Lower lobe of right lung (tissue), 2 donors: ENCODE measurements at places on chromosomes 16 and 17. TPM values are rescaled to one million over a fixed set of nuclear protein-coding genes. Genes with fewer than 3 reads are reported as not detected.

PAFAH1B1 gene
- total RNA-seq = 129 TPM

GRCh38 chr17:7742729-7743128, 25.2 kb downstream of the DNAH2 start:
- DNase-seq = no peak

GRCh38 chr17:50218071-50218759, 16.8 kb upstream of the COL1A1 start:
- no peak for DNase-seq

GRCh38 chr16:57030346-57030902, 41.1 kb downstream of the NLRC5 start:
- DNase-seq = no peak

KATNIP gene
- total RNA-seq = 32.9 TPM

GRCh38 chr16:8589900-8590688, at the start of gene TMEM114:
TMEM114 (minus strand) TSS chr16:8590511; CDS start chr16:8589838, 673 bp downstream.
- DNase-seq = no peak

GRCh38 chr16:48102083-48103008, 53.4 kb downstream of the ABCC12 start:
- no peak for DNase-seq

- DNase-seq = no peak
These were observed 114.1 kb downstream of the SPAG9 start for GRCh38 chr17:51006601-51007000.

DNA sequence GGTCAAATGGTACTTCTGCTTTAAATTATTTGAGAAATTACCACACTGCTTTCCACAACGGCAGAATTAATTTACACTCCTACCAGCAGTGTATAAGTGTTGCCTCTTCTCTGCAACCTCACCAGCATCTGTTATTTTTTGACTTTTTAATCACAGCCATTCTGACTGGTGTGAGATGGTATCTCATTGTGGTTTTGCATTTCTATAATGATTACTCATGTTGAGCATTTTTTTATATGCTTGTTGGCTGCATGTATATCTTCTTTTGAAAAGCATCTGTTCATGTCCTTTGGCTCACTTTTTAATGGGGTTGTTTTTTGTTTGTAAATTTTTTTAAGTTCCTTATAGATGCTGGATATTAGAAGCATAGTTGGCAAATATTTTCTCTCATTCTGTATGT, 446.7 kb downstream of the PMP22 start:
- DNase-seq = no peak

- no peak for DNase-seq
These were observed 28.2 kb downstream of the B9D1 start for GRCh38 chr17:19334331-19334730.

KRTAP2-1 gene
- not detected for total RNA-seq

GRCh38 chr17:78527345-78527744, 49.9 kb downstream of the DNAH17 start:
- DNase-seq = no peak

DNA sequence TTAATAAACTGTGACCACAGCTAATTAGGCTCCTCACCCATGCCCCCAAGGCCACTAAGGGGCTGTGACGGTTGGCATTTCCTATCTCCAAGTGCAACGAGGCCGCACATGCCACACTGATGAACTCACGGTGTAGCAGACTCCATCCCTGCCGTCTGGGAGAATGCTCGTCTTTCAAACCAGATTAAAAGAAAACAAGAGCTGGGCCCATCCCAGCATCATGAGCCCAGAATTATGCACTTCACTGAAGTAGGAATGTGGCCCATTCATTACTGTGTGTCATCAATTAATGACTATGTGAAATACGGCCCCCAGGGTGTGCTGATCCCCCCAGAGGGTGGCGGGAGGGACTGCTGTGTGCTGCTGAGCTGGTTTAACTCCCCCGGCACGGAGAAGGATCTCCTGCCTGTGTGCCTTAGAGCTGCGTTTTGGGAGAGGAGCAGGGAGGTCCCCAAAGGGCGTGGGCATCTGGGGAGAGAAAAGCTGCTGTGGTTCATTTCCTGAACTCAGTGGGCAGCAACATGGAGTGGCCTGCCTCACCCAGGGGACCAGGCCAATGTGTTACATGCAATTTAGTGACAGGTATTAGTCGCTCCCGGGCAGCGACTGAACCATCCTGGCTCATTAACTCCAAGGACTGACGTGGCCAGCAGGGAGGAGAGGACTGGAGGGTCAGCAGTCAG, 194.5 kb downstream of the FOXL1 start:
- DNase-seq = no peak

DNA sequence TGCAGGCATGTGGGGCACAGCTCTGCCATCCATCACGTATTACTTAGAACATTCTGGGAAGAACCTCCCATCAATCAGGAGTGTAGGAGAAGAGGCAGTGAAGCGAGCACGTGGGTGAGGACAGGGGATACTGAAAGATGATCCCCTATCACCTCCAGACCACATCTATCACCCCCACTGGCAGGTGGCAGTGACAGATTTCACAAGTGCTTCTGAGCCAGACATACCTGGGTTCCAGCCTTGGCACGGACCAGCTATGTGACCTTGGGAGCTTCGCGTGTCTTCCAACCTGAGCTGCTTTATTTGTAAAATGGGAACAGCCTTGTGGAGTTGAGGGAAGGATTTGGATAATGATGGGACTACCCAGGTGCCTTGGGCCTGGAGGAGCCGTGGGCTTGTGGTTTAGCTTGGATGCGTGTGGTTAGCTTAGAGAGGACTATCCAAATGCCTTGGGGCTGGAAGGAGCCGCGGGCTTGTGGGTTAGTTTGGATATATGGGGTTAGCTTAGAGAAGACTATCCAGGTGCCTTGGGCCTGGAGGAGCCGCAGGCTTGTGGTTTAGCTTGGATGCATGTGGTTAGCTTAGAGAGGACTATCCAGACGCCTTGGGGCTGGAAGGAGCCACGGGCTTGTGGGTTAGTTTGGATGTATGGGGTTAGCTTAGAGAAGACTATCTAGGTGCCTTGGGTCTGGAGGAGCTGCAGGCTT, 206.4 kb downstream of the ENGASE start:
- DNase-seq = no peak

BCAR1 gene
- 65.1 TPM for total RNA-seq

SDR42E2 gene
- 0.24 TPM for total RNA-seq

- no peak for DNase-seq
These were observed 13.4 kb downstream of the IRF8 start for GRCh38 chr16:85912211-85912974.

- no peak for DNase-seq
These were observed 258.1 kb downstream of the FTO start for GRCh38 chr16:53962041-53962440.

SUZ12 gene
- total RNA-seq = 25.0 TPM
